ENCODE measurements at places on chromosomes 16 and 17. TPM values are rescaled to one million over a fixed set of nuclear protein-coding genes. Genes with fewer than 3 reads are reported as not detected.

DNA sequence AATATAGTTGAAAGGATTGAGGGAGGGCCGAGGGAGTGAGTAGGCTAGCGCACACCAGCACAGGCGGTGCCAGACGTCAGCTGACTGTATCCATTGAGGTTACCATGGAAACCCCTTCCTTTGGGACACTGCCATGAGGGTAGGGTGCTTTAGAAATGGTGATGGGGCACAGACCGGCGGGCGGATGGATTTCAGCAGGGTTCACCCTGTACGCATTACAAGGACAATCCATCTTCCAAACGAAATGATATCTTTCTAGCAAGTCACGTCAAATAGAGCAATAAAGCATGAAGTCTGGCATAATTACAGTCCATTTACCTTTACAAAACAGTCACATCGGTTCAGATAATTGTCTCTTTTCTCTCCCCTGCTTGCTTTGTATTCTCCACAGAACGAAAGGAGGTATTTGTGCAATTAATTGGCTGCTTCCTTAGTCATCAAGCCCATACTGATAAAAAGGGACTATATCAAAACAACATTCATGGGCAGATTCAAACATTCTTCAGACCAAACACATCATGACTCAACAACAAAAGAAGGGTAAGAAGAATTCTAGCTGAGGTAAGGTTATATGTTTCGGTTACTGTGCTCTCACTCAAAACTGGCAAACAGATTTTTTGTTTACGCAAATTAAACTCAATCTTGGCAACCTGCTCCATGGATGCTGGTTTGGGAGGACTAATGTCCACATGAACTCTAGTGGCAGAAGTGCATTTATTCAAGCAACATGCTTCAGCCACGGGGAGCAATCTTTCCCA lies 140.6 kb downstream of the CDK5R1 start:
- peak; percentile 10 for DNase-seq

NLRC3 gene
- polyA plus RNA-seq: 1.2 TPM

GRCh38 chr17:6523330-6523729 lies 33.0 kb downstream of the PITPNM3 start:
- DNase-seq: no peak

- no peak for DNase-seq
Observed at GRCh38 chr17:49871211-49871610, 23.3 kb upstream of the TAC4 start.

DNA sequence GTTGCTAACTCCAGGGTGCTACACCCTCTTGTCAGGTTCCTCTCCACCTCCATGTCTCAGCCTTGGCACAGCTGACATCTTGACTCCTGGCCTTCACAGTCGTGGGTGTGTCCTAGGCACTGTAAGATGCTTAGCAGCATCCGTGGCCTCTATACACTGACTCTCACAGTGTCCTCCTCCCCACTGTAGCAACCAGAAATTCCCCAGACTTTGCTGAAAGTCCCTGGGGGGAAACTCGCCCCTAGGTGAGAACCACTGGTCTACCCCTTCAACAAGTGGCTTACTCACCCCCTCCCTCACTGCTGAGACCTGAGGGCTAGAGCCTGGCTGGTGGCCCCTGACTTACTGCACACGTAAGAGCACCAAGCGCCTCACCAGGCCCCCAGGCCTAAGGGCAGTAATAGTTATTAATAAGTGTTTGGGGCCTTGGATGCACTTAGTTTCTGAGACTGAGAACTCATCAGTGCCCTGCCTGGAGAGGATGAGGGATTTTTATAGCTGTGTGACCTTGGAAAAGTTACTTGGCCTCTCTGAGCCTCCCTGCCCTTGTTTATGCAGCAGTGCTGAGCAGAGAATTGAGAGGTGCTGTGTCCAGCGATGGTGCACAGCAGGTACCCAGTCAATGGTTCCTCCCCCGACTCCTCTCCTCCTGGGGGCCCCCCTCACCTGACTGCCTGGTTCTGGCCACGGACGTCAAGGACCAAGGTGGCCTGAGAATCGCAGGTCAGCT lies 67.1 kb downstream of the RMI2 start:
- no peak for DNase-seq
